Neural progenitor cell (in vitro differentiated cells): ENCODE measurements at places on chromosomes 5 and 9. TPM values are rescaled to one million over a fixed set of nuclear protein-coding genes. Genes with fewer than 3 reads are reported as not detected.

- H3K27ac ChIP-seq = no peak overlapping the region
- no peaks in the 10 kb centered on the region for H3K36me3 ChIP-seq
- no peaks in the 10 kb centered on the region for H3K4me1 ChIP-seq
These were observed 227.1 kb upstream of the NREP start for GRCh38 chr5:111984044-111984443.

- no peak overlapping the region for H3K4me3 ChIP-seq
- H3K36me3 ChIP-seq = no peaks in the 10 kb centered on the region
- H3K27ac ChIP-seq = no peak overlapping the region
- DNase-seq = no peak
- no peaks in the 10 kb centered on the region for H3K4me1 ChIP-seq
These were observed 28.5 kb downstream of the ESM1 start for GRCh38 chr5:54956922-54957321.

DNA sequence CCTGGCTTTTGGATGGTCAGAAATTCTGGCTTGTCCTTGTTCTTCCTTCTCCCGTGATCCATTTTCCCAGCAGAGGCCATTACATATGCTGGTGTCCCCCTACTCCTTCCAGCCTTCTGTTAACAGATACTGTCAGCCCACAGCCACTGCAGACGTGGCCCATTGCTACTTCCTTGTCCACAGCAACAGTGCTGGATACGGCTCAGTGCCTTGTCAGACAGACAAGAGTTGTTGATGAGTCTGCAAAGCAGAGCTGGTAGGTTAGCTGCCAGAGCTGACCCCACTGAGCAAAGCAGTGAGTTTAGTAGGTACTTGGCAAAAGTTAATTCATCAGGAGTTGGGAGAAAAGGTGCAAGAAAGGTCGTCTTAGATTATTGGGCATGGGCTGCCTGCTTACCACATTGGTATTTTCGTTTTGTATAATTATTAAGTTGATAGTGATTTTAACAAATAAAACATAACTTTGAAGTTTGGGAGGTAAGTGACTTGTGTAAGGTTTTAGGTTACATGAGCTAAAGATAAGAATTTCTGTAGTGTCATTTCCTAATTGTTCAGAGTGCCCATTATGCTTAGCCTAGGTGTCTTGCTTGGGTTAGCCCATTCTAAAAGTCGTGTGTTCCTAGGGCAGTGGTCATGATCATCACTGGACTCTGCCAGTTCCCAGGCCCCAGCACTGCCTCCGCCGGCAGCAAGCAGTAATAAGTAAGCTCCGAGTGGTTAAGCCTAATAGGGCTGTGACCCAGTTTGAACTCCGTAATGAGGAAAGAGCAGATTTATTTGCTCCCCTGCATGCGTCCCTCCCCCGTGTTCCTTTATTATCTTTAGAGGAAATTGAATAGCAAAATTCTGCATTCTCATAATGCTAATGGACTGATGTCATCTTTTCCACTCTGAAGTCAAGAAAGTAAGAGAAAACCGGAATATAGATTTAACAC is 292.0 kb downstream of the FANCC start:
- H3K27me3 ChIP-seq = no peaks in the 10 kb centered on the region
- no peak overlapping the region for H3K4me3 ChIP-seq
- H3K27ac ChIP-seq = no peak overlapping the region

DNA sequence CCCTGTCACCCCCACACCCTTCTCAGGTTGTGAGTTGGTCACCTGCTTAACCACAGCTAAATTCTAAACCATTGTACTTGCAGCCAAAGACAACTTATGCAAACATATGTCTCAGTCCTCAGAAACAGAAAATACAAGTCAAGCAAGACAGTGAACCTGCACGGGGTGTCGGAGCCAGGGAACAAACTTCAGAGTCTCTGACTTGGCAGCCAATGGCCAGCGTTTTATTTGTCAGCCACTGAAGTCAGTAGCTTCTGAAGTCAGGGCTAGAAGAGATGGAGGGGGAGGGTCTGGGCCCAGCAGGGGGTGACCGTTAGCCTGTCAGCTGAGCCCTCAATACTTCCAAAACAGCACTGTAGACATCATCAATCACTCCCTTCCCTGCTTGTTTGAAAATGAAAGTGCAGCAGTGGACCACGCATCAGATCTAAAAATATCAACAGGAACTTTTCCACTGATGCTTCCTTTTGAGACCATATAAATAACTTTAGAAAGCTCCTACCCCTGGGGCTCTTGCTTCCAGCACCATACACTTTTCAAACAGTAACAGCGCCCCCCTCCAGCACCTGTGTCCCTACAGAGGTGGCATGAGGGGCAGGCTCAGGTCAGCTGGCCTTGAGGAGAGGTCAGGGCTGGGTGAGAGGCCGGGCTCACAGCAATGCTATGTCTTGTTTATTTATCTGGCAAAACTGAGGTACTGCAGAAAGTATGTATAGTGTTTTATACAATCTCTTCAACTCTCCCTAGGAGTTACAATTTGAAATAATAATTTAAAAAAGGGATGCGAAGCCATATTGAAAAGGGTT is 142.5 kb downstream of the ACER2 start:
- H3K4me3 ChIP-seq = no peak overlapping the region
- H3K27me3 ChIP-seq = no peaks in the 10 kb centered on the region
- H3K36me3 ChIP-seq = no peaks in the 10 kb centered on the region
- H3K27ac ChIP-seq = no peak overlapping the region
- H3K4me1 ChIP-seq = peaks cover 8% of the 10 kb centered on the region

DNA sequence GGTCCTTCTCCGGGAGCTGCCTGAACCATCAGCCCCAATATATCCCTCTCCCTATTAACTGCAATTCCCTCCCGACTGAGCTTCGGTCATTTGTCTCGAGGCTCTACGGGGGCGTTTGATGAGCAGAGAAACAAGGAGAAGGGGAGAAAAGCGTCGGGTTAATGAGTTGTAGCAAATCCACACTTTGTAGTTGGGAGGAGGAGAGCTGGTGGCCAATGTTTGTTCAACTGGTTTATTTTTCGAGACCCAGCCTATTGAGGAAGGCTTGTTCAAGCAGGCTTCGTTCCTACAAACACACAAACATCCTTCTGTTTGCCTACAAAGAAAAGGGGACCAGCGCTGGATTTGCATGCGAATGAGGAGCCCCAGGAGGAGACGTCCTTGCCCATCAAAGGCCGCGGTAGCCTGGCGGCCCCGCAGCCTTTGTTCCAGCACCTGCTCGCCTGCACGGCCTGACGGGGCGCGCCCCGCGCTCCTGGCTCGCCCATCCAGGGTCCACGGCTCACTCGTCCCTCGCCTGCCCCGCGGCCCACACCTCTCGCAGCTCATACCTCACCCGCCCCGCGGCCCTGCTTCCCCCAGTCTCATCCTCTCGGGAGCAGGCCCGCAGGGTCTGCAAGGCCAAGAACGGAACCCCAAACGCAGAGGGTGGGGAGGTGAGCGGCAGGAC is 4.6 kb downstream of the FOXD1 start:
- peak; percentile 92 for DNase-seq
- H3K36me3 ChIP-seq = no peaks in the 10 kb centered on the region
- no peak overlapping the region for H3K27ac ChIP-seq
- H3K4me1 ChIP-seq = peaks cover 28% of the 10 kb centered on the region
- H3K27me3 ChIP-seq = peaks cover 96% of the 10 kb centered on the region

DNA sequence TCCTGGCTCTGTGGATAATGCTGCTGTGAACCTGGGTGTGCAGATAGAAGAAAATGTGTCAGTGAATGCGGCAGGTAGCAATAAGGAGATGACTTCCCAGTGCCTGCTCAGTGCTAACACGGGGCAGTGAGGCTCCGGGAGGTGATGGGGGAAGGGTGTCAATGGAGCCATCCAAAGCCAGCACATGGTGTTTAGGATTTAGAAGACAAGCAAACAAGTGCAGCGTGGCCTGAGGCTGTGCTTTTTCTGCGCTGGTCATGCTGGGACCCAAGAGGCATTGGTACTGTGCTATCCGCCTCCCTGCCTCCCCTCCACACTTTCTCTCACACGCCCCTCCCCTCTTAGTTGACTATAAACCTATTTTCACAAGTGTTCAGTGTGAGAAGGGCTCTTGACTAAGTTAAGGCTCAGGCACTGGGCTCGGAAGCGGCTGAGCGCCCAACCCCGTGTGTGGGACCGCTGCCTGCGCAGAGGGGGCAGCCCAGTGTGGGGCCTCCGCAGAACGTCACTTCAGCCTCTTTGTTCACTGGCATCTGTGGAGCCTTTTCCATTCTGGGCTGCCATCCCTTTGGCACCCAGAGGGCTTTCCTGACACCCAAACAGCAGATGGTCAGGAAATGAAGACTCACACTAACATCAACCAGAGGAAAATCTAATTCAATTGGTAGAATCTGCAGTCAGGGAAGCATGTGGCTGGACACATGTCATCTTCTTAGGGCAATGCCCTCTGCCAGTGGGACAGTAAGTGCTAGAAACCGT is 21.8 kb upstream of the NINJ1 start:
- H3K36me3 ChIP-seq = no peaks in the 10 kb centered on the region
- H3K4me1 ChIP-seq = no peaks in the 10 kb centered on the region
- no peak overlapping the region for H3K4me3 ChIP-seq
- no peak for DNase-seq
- no peak overlapping the region for H3K27ac ChIP-seq

DNA sequence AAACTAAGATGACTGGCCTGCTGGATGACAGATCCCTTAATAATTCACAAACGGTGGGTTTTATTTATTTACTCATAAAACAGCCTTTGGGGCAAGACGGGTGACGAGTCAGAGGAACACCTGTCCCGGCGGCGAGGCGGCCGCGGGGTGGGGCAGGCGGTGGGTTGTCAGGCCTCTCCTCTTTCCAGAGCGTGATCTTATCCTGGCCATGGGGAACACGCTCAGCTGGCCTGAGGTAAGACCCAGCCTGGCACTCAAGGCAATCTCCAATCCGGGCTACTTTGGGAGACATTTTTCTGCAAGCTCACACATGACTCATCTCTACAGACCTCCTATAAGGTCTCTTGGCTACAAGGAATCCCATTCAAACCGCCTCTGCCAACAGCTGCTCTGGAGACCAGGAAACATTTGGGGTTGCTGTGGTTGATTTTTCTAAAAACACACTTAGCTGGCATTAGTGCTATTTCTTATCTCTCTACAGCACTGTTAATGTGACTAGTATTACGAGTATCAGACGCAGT is 6.3 kb downstream of the RAPGEF1 start:
- no peaks in the 10 kb centered on the region for H3K27me3 ChIP-seq
- no peaks in the 10 kb centered on the region for H3K36me3 ChIP-seq

- peak; percentile 92 for DNase-seq
- H3K4me1 ChIP-seq = peaks cover 23% of the 10 kb centered on the region
- no peak overlapping the region for H3K4me3 ChIP-seq
- no peaks in the 10 kb centered on the region for H3K27me3 ChIP-seq
- H3K36me3 ChIP-seq = no peaks in the 10 kb centered on the region
These were observed 26.9 kb downstream of the ADAMTS2 start for GRCh38 chr5:179318221-179318955.

DNA sequence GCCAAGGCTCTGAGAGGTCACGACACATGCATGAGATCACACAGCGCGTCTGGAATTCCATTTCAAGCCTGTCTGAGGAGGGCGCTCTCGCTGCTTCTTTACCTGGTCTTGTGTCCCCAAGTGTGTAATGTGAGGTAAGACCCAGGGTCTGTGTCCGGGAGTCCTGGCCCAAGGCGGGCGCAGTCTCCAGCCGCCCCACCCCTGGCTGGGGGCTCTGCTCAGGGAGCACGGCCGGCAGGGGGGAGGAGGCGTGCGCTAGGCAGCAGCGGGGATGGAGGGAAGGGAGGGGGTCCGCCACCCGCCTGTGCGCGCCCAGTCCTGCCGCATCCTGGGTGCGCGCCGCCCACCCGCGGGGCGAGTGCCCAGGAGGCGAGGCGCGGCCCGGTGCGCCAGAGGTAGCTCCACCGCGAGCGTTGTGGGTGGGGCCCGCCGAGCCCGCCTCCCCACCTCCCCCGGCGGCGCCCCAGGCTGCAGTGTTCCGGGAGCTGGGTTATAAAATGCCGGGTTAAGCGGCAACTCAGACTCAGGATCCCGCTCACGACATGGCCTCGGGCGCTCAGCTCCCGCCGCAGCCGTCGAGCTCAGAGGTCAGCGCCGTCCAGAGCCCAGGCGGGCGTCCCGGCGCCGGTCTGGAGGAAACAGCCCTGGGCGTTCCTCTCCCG is at the start of gene CCNI2:
Gene CCNI2 (plus strand): TSS at position 473 of the 662 bp plus-strand sequence. CDS start 70 bp downstream, at position 543.
- peak within 1 kb of the TSS; percentile 57 for H3K4me3 ChIP-seq
- H3K4me1 ChIP-seq = no peaks in the 10 kb centered on the region
- peaks cover 94% of the 10 kb centered on the region for H3K27me3 ChIP-seq
- H3K27ac ChIP-seq = no peak within 1 kb of the TSS

DNA sequence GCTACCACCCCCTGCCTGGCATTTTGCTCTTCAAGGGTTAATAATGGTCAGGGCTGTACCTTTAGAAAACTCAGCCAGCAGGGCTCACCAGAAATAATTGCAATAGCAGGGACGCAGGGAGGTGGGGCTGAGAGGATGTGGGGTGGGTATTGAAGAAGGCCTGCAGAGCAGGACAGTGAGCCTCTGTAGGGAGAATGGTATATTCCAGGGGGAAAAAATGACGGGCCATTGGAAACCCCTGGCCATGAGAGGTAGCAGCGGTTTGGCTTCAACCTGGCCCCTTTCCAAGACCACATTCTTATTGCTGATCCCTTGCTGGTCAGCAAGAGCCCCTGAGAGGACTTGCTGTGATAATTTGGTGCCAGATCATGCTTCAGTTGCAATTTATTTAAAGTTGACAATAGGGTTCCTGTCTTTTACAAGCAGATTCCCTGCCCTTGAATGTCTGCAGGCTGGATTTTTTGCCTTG is 36.7 kb upstream of the CTNNA1 start:
- H3K36me3 ChIP-seq = no peaks in the 10 kb centered on the region
- peaks cover 23% of the 10 kb centered on the region for H3K4me1 ChIP-seq
- no peak overlapping the region for H3K4me3 ChIP-seq
- no peak overlapping the region for H3K27ac ChIP-seq

GRCh38 chr5:175861337-175862130 is 9.8 kb upstream of the CPLX2 start:
- peak; percentile 47 for DNase-seq
- no peaks in the 10 kb centered on the region for H3K36me3 ChIP-seq
- H3K4me1 ChIP-seq = peaks cover 12% of the 10 kb centered on the region
- H3K4me3 ChIP-seq = no peak overlapping the region
- no peaks in the 10 kb centered on the region for H3K27me3 ChIP-seq
- no peak overlapping the region for H3K27ac ChIP-seq

Gene PCDHGB7
- 21.1 and 23.9 TPM in 2 replicates for total RNA-seq

Gene OR13J1
- not detected in 2 replicates for total RNA-seq

Gene NUDT12
- 31.3 and 49.8 TPM in 2 replicates for total RNA-seq

Gene CDH6
- 17.9 and 18.0 TPM in 2 replicates for total RNA-seq

Gene REEP5
- total RNA-seq = 14.3 and 17.1 TPM in 2 replicates

Gene ARSI
- total RNA-seq = 4.2 and 13.1 TPM in 2 replicates
